Activated naive CD4-positive, alpha-beta T cell (primary cell): ENCODE measurements at places on chromosomes 12 and 14.
A peak's percentile ranks its signal among the peaks of the same experiment; 100 is the strongest.

GRCh38 chr14:68950111-68950510 lies 29.0 kb downstream of the ACTN1 start:
- no peak for DNase-seq

GRCh38 chr14:91261986-91262549 lies 17.6 kb upstream of the GPR68 start:
- no peak for DNase-seq

- no peak for DNase-seq
Measured at GRCh38 chr12:11719678-11720099, 70.2 kb downstream of the ETV6 start.

GRCh38 chr12:79710707-79711483 lies 20.1 kb upstream of the PAWR start:
- no peak for DNase-seq

- DNase-seq = no peak
Measured at GRCh38 chr12:132638541-132639408, 20.2 kb downstream of the P2RX2 start.

- DNase-seq = no peak
Measured at GRCh38 chr14:63257299-63257698, 53.1 kb downstream of the RHOJ start.

DNA sequence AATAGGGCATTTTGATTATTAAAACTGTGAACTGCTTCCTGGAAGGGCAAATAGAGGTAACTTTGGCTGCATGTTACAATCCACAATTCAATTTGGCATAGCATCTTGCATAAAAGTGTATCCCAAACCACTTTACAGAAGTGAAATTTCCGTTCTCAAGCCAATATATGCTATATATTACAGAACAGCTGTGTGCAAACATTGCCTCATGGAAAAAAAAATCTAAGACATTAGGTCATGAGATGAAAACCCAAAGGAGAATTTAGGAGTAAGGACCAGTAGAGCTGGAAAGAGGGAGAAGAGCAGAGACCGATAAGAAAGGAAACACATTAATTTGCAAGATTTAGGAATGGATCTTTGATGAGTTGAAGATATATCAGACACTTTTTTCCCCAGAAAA lies 239.2 kb downstream of the PAX9 start:
- DNase-seq = no peak

DNA sequence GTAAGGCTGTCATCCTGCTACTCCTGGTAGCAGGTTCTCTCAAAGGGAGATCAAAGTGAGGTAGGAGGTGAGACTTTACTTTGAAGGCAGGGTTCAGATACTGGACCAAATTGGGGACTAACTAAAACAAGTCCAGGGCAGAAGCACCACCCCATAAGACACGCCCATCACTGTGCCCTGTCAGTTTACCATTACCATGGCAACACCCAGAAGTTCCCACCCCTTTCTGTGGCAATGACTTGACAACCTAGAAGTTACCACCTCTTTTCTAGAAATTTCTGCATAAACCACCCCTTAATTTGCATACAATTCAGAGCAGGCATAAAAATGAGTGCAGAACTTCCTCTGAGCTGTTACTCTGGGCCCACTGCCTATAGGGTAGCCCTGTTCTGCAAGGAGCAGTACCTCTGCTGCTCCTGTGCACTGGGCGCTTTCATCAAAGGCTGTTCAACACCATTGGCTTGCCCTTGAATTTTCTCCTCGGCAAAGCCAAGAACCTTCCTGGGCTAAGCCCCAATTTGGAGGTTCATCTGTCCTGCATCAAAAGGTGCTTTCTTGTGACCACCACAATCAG lies 64.8 kb upstream of the MAX start:
- DNase-seq = no peak

- DNase-seq = no peak
Measured at GRCh38 chr12:10861366-10861765, 12.1 kb upstream of the PRR4 start.

DNA sequence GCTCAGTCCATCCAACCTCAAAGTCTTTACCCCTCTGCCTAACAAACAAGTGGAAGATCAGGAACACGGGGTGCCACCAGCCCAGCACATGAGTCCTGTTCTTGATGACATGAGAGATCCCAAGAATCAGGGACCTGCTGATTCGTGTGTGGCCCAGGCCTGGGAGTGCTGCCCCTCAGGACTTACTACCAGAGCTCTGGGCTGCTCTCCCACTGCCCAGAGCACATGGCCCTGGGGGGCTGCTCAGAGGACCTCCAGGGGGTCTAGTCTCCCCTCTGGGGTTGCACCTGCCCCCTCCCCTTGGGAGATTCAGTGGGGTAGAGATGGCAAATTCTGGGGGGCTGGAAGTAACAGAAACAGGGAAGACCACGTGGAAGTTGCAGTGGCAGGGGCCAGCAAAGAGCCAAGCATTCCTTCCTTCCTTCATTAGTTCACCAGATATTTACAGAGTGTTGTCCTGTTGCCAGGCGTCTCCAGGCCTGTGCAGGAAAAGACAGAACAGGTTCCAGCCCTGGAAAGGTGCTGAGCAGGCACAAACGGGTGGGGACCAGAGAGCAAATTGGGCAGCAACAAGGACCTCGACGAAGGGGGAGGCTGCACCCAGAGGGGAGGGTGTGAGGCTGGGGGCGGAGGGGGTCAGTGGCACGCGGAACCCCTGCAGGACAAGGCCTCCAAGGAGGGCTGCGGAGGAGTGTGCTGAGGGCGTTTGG lies 45.1 kb upstream of the MEG3 start:
- no peak for DNase-seq

DNA sequence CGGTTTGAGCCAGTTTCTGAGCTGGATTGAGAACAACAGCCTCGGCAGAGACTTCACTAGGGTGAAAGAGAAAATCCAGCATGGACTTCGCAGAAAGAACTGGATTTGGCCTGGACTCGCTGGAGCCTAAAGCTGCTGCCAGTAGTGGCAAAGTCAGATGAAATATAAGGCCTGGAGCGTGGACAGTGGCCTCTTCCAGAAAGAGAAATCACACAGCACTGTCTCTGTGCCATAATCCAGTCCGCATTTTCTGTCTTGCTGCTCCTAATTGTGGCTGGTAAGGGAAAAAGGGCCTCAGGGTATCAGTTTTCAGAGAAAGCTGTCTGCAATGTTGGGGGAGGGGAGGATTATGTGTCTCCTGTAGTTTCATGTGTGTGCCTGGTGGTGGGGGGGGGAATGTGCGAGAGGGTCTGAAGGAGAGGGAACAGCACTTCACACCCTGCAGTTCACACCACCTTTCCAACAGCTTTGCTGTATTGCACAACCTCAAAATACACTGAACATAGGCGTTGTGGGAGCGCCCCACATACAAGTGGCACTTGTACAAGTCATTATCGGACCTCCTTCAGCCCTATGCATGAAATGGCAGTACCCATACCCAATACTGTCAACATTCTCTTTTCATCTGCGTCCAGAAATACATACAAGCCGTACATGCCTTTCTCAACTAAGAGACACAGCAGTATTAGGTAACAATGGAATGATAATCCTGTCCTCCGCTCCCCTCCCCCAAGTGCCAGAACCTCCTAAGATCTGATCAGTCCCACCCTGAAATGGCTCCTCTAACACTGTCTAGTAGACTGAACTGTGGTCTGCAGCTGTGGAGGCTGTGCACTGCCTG lies 107.5 kb upstream of the ATF7IP start:
- peak; percentile 45 for DNase-seq

DNA sequence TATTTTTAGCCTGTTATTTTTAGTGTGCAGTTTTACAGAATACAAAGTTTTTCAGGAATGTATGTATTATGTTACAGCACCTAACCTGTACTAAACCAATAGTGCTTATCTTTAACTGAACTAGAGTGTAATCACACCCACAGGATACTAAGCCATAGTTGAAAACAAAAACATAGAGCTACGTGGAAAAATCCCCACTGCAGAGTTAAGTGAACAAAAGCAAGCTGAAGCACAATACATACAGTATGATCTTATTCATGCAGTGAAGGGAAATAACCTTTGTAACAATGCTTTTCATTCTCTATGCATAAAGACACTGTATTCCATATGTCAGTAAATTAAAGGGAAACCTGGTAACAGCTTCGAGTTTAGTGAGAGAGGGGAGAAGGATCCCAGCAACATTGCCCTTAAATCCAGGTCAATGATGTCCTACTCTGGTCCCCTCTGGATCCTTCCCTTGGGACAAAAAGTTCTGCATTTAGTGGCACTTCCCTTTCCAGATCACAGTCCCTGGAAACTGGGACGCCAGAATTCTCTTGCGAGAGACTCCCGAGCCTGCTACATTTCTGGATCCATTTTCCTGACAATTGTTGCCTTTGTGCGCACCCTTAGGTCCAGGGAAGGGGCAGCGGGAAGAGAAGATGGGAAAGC lies 121.3 kb upstream of the CCND2 start:
- DNase-seq = no peak

DNA sequence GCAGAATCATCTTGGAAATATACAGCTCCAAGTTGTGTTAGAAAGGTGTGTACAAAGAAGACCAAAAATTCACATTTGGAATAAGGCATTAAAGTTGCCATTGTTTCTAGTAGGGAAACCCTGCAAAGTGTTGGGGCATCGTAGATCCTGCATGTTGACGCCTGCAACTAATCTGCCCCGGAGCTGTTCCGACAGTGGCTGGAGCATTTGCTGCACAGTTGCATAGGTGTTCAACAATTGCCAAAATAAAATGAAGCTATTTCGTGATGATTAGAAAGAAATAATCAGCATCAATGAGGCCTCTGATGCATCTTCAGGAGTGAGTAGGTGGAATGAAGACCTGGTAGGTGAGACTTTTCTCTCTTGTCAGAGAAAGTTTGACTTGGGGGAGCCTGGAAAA lies 47.3 kb downstream of the DAD1 start:
- no peak for DNase-seq

DNA sequence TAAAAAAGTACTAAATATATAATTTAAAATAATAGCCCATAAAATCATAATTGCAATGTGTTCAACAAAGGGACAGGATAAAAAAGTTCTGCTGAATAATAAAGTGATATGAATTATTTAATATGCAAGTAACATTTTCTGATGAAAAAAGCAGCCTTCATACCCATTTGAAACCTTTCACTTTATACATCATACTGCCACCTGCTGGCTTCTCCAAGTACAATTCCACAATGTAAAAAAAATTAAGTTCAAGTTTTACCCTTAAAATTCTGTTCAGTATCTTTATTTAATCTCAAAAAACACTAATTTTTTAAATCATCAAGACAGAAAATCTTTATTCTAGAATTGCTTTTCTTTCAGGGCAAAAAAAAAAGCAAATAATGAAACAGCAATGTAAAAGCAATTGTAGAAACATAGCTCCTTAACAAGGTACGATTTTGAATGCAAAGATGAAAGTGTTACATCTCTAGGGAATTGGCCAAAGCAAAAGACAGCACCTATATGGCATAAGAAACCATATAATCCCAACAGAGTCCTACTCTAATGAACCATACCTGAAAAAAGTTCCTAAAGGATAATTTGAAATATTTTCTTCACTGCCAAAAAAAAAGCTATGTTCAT lies 15.0 kb downstream of the MDM1 start:
- no peak for DNase-seq

DNA sequence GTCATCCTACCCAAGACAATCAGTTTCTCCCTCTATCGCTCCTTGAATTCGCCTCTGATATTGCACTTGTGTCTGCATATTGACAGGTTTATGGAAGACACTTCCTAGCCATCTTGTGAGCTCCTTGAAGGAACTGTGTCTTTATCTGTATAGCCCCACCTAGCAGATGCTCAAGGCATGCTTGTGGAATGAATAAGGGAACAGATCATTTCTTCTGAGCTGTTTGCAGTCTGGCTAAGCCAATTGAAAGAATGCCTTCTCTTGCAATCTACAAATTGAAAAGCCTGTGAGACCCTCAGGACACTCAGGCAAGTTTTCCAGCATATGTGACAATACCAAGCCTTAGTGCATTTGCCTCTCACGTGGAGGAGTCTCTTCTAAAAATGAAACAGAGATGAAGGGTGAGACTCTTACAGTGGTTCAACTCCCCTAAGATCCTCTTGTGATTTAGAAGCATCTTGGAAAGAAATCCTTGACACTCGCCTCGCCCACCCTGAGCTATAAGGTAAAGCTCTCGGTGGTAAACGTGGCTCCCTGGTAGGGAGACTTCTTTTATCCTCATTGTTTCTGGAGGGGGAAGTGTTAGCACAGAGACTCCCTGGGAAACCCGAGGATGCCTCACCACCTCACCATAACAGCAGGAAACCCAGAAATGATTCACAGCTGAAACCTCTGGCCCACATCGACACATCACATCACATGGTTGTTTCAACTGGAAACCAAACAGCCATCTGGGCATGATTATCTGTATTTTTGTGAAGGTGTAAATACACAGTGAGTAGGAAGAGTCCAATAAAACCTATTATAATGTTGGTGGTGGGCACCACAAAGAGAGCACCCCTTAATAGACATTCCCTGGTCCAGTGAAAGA lies 112.3 kb upstream of the BCL2L14 start:
- no peak for DNase-seq

DNA sequence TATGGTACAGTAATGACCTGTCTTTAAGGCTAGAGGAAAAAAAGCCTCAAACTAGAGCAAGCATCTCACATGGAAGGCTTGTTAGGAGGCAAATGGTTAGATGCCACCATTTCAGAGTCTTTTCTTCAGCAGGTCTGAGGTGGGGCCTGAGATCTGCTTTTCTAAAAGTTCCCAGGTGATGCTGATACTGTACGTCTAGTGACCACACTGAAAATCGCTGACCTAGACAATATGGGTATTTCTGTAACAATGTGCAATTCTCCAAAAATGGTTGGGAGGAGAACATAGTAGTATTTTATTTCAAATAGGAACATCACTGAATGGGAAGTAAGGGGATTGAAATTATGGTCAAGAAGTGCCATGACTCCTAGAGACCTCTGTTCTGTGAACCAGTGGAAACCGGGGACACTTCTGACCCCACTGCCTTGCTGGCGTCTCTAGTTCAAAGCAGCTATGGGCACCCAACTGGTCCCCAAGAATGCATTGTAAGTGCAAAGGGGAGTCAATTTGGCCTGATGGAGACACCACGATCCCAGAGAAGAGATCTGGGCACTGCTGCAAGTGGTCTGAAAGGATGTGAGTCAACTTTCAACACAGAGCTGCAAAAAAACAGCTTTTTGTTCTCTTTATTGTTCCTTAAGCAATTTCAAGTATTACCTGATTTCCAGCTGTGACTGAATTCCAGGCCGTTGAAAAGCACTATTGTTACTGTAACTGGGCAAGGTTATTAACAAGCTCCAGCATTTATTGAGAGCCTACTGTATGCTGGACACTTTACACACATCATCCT lies 54.4 kb upstream of the PLEKHG7 start:
- DNase-seq = no peak

- DNase-seq = no peak
Measured at GRCh38 chr14:74979442-74980397, 23.0 kb upstream of the EIF2B2 start.

DNA sequence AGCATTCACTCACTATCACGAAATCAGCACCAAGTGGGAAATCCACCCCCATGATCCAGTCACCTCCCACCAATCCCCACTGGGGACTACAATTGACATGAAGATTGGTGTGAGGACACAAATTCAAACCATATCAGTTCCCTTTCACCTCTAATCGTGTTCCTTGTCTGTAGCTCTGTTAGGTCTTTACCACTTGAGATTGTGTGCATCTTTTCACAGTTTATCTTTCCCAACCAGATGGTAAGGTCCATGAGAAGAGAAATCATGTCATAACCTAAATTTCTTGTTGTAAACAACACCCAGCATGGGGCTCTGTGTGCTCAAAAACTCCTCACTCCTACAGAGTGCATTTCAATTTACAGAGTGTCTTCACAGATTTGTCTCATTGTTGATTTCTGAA lies 27.1 kb upstream of the PCED1B start:
- DNase-seq = no peak
